T-cell (primary cell): ENCODE measurements at places on chromosomes 11 and 22. TPM values are rescaled to one million over a fixed set of nuclear protein-coding genes. Genes with fewer than 3 reads are reported as not detected.

GRCh38 chr22:32534252-32535235 lies 59.9 kb downstream of the FBXO7 start:
- H3K4me1 ChIP-seq, result no peaks in the 10 kb centered on the region
- H3K27ac ChIP-seq, result no peak overlapping the region
- no peak for DNase-seq
- no peaks in the 10 kb centered on the region for H3K36me3 ChIP-seq
- no peak overlapping the region for H3K4me3 ChIP-seq
- H3K27me3 ChIP-seq, result peaks cover 40% of the 10 kb centered on the region

- DNase-seq, result no peak
- peaks cover 92% of the 10 kb centered on the region for H3K4me1 ChIP-seq
- H3K27me3 ChIP-seq, result no peaks in the 10 kb centered on the region
- H3K36me3 ChIP-seq, result no peaks in the 10 kb centered on the region
Observed at GRCh38 chr11:122671400-122671891, 15.9 kb downstream of the UBASH3B start.

DNA sequence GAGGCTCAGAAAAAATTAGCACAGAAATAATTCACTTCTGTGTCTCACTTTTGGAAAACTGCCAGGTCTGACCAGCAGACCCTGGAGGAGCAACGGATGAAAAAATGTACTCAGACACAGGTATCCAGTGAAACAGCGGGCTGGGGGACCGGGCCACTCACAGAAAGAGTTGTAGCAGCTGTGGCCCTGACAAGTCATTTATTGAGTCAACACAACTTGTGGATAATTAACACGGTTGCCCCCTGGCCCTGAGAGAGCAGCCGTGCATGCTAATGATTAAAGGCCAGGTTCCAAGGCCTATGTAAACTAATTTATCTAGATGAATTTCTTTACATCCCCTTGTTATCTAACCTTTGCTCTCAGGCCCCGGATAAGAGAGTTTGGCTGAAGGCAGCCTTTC lies 131.3 kb downstream of the AASDHPPT start:
- no peak overlapping the region for H3K4me3 ChIP-seq
- H3K4me1 ChIP-seq, result no peaks in the 10 kb centered on the region
- no peak overlapping the region for H3K27ac ChIP-seq
- no peak for DNase-seq

Gene CREBZF
- 58.8 TPM for total RNA-seq

Gene RBMXL2
- not detected for total RNA-seq

GRCh38 chr11:34633990-34634693 lies 13.2 kb downstream of the EHF start:
- no peak overlapping the region for H3K27ac ChIP-seq
- peaks cover 4% of the 10 kb centered on the region for H3K4me1 ChIP-seq
- H3K36me3 ChIP-seq, result no peaks in the 10 kb centered on the region
- H3K4me3 ChIP-seq, result no peak overlapping the region
- DNase-seq, result no peak

DNA sequence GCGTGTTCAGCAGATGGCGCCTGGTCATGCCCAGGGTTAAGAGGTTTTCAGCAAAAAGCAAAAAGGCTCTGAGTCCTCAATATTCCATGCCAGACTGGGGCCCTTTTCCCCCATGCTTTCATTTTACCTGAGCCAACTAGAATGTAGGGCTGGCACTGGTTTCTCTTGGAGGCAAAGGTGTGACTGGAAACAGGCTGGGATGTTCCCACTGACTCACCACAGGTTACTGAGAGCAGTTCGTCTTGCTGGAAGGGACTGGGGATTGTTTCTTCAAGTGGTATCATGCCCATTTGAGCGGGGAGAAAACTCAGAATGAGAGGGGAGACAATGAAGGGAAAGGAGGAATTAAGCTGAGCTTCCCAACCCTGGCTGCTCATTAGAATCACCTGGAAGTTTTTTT lies 243.9 kb downstream of the TENM4 start:
- H3K36me3 ChIP-seq, result no peaks in the 10 kb centered on the region
- DNase-seq, result no peak

Gene SLC6A5
- total RNA-seq, result not detected

GRCh38 chr11:11589437-11589836 lies 32.4 kb downstream of the GALNT18 start:
- no peaks in the 10 kb centered on the region for H3K4me1 ChIP-seq
- no peaks in the 10 kb centered on the region for H3K36me3 ChIP-seq
- DNase-seq, result no peak
- H3K27ac ChIP-seq, result no peak overlapping the region
- no peak overlapping the region for H3K4me3 ChIP-seq

DNA sequence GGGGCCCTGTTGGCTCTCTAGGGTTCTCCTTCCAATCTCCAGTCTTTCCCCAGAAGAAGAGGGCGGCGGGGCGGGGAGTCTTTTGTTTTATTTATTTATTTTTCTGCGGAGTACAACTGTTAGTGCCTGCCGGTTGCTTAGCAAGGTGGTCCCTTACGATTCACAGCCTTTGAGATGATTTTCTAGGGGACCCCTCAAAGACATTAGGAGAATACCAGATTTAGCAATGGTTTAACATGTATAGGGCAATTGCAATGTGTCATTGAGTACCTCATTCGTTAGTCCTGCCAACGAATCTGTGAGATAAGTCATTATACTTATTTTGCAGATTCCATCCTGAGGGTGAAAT lies 307 bp upstream of the MRPL16 start:
- DNase-seq, result no peak
- peaks cover 27% of the 10 kb centered on the region for H3K36me3 ChIP-seq
- peaks cover 16% of the 10 kb centered on the region for H3K4me1 ChIP-seq
- no peaks in the 10 kb centered on the region for H3K27me3 ChIP-seq

DNA sequence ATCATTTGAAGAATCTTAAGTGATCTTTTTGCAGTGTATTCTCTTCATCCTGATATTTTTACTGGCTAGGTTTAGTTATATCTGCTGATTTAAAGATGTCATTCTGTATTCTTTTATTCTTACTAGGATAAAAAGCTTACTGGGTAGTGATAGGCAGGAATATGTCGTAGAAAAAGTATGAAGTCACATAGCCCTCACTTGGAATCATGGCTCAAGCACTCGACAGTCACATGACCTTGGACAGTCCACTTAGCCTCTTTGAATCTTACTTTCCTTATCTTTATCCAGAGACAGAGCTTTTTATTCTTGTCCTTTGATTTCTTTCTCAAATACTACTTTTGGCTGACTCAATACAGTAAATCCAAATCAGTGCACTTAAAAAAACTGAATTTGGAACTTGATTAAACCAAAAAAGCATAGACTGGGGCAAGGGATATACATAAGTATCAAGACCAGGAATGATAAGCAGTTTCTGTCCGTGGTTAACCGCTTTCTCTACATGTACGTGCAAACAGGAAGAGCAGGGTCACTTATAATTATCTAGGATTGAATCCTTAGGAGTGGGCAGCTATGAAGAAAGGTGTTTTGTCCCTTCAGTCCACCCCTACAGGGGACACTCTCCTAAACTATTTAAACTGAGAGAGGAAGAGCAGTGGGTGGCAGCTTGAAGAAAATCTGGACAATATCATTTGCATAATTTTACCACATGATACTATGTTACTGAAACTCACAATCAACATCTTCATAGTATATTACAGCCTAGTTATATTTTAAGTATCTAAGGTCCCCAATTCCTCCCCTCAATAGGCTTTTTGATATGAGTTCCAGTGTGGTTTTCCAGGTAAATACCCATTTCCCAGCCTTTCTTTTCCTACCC lies 8.0 kb downstream of the MMP7 start:
- H3K27me3 ChIP-seq, result peaks cover 7% of the 10 kb centered on the region
- no peak overlapping the region for H3K4me3 ChIP-seq
- H3K4me1 ChIP-seq, result peaks cover 2% of the 10 kb centered on the region
- no peak for DNase-seq
- no peaks in the 10 kb centered on the region for H3K36me3 ChIP-seq
- no peak overlapping the region for H3K27ac ChIP-seq
